Activated CD4-positive, alpha-beta T cell treated with anti-CD3 and anti-CD28 coated beads for 24 hours (primary cell): ENCODE measurements at places on chromosomes 4 and X.
A peak's percentile ranks its signal among the peaks of the same experiment; 100 is the strongest.

DNA sequence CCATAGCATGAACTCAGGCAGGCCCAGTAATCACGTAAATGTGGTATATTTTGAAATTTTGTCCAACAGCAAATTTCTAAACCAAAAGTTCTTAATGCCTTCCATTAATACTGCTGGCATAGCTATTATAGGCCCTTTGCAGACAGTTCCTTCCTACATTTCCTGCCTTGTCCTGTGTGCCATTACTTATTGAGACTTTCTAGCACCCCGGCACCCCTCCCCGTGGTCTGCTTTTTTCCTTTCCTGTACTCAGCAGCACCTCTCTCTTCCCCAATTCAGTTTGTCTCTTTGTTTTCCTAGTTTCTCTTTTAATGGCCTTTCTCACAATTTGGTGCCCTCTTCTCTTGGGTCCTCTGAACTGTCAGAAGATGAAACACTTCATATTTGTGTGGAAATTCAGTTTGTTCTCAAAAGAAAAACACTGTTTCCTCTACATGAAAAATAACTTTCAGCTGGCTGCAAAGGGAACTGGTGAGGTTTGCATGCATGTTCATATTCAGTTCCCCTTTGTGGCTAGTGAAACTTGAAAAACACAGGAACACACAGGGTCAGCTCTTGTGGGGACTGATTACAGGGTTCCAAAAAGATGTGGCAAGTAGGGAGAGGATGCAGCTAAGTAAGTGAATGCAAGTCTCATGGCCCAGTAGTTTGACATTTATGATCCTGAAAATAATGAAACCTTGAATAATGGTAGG is 17.1 kb downstream of the GPR34 start:
- DNase-seq: no peak

- DNase-seq: no peak
Measured at GRCh38 chrX:38006778-38007177, 425 bp downstream of the SYTL5 start.

DNA sequence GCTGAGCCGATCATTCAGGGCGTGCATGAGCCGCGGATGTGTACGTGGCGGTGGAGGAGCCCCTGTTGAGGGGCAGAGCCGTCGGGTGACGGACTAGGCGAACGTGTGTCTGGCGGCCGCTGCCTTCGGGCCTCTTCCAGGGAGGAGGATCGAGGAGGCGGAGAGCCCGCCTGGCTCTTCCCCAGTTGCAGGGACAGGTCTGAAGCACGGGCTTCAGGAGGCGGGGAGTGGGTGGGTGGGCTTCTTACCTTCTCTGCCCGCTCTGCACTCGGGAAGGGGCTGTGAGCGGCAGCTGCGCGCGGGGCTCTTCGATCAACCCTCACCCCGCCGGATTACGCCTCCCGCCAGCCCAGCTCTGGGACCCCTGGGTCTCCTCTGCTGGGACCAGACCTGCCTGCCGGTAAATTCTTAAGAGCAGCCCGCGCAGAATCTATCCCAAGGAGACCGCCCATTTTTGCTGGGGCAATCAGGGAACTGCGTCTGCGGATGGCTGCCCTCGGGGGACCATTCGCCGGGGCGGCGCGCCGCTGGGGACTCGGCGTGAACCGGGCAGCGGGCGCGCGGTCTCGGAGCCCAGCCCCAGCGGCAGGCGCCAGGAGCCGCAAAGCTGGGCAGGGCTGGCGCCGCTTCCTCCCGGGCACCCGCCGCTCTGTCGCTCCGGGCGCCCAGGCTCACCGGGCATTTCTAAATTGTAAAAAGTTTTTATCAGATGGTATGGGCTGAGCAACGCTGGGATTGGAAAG is 4.9 kb downstream of the PLAC8 start:
- peak; percentile 37 for DNase-seq

GRCh38 chrX:136725441-136726104 is 55.2 kb downstream of the ARHGEF6 start:
- DNase-seq: no peak

DNA sequence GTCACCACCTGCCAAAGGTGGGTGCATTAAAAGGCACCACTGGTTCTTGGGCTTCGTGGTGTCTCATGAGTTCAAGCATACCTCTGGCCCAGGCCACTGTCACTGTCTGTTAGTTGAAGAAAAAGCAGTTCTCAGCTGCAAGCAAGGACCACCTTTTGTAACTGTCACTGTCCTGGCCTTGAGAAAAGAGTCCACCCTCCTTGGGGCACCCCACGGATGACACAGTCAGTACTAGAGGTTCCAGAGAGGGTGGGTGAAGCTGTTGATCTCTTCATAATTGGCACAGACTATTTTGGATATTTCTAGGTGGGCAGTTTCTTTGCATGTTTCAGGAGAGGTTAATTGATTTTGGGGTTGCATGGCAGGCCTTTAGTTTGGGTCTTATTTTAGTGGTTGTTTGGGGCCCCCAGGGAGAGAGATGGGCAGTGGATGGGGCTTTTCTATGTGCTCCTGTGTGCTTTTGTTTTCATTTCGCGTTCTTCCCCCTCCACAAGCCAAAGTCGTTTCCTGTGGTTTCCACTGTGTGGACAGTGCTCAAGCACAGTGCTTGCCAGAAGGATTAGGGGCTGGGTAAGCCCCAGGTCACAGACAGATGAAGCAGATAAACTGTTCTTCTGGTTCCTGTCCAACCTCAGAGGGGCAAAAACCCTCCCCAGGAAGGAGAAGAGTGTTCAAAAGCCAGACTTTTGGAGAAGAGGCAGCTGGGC is 156.2 kb upstream of the PPP1R2C start:
- no peak for DNase-seq

DNA sequence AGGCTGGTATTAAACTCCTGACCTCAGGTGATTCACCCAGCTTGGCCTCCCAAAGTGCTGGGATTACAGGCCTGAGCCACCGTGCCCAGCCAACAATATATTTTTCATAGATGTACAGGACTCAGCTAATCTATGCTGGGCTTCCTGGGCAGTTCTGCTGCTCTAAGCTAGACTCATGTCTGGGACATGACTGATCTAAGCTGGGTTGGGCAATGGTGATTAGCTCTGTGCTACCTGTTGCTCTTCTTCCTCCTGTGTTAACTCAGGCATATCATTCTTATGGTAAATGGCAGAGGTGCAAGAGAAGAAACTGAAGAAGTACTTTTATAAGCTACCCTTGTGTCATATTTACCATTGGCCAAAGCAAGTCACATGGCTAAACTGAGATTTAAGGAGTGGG is 11.4 kb upstream of the SUPT20HL2 start:
- DNase-seq: no peak

DNA sequence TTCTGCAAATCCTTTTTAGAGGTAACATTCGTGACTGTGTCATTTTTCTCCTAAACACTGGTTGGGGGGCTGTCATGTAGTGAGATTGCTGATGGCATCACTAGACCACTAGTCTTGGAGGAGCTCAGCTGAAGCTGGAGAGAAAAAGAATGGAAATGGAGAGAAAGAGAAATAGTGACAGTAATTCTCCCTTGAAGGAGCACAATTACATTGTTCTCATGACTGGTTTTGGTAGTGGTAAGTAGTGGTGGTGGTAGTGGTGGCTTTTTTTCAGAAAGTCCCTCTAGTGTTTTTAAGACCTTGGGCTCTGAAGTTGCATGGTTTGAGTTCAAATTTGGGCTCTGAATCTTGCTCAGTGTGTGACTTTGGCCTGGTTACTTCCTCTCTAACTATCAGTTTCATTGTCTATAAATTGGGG is 99.8 kb downstream of the LARP7 start:
- DNase-seq: no peak

- no peak for DNase-seq
Measured at GRCh38 chrX:12548746-12549145, 242.5 kb upstream of the PRPS2 start.

DNA sequence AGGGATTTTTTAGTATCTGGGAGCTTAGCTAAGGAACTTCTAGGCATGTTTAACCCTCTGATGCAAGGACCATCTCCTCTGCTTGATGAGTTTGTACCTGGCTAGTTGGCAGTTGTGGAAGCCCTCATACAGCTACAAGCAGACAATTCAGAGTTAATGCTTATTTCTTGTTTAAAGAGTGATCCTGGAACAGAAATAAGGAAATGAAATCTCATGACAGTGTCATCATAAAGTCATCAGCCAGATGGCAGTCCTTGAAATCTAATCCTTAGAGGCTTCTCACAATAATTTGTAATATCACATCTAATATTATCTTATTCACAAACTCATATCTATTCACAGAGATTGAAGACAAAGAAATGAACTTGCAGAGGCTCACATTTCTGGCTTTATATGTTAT is 581.6 kb upstream of the FTHL17 start:
- DNase-seq: no peak

GRCh38 chrX:72569786-72570185 is 2.9 kb downstream of the HDAC8 start:
- no peak for DNase-seq

- DNase-seq: no peak
Measured at GRCh38 chr4:123517176-123517575, 120.6 kb downstream of the SPRY1 start.

- DNase-seq: no peak
Measured at GRCh38 chrX:150037041-150037440, 98.8 kb upstream of the EOLA2 start.

DNA sequence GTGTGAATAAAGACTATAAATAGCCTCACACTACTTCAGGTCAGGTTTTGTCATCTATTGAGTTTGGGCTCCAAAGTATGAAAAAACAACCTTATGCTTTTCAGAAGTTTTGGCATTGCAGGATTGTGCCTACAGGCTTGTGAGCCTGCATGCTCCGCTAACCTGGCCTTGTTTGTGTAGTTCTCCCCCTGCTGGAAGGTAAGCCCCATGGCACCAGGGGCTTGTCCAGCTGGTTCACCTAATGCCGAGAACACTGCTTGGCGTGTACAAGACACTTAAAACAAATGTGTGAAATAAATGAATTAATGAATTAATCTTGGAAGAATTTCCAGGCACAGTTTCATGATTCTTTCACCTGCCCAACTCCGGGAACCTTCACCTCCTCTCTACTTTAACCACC is 1.8 kb upstream of the HSD17B10 start:
- DNase-seq: peak; percentile 47

GRCh38 chr4:4672402-4672801 is 130.6 kb upstream of the STX18 start:
- no peak for DNase-seq

DNA sequence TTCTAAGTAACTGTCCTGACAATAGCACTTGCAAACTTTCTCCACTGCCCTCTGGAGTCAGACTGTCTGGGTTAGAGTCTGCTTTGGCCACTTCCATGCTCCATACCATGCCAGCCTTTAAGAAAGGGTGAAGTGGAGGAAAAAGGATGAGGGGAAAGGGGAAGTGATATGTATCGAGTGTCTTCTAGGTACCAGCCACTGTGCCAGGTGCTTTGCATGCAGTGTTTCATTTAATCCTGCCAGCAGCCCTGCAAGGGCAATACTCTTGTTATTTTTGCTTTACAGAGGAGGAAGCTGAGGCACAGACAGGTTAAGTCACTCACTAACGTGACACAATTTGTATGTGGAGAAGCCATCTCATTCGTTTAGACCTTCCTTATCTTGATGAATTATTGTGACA is 55.6 kb downstream of the RTL9 start:
- DNase-seq: no peak

DNA sequence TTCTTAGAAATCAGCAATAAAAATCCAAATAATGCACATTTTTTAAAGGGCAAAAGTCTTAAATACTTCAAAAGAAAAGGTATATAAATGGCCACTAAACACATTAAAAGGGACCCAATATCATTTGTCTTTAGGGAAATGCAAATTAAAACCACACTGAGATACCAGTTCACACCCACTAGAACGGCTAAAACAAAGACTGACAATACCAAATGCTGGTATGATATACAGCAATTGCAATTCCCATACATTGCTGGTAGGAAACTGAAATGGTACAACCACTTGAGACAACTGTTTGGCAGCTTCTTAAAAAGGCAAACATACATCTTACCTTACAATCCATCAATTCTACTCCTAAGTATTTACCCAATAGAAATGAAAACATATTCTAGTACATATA is 33.7 kb downstream of the CAMK2D start:
- no peak for DNase-seq

- no peak for DNase-seq
Measured at GRCh38 chr4:70703619-70704214, 15.4 kb downstream of the UTP3 start.

DNA sequence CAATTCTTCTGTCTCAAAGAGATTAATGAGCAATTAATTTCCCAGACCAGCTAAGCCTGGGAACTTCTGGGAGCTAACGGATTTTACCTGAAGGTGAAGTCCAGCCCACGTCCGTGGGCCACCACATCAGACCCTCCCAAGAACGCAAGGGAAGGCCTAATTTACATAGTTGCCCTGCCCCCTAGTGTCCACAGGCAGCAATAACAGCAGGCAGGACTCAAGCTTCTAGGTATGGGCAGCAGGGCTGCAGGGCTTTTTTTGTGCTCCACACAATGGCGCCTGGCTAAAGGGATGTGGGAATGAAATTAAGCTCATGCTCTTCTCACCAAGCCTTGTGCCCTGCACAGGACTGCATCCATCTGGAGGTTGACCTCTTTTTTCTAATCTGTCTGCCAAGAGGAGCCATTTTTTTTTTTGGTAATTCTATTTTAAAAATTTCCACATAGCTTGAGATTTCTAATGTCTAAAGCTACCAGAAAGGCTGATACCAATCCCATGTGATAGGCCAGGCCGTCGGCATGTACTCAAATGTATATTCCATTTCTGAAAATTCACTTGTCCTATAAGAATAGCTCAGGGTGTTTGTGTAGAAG is 111.9 kb upstream of the TMEM164 start:
- peak; percentile 41 for DNase-seq

DNA sequence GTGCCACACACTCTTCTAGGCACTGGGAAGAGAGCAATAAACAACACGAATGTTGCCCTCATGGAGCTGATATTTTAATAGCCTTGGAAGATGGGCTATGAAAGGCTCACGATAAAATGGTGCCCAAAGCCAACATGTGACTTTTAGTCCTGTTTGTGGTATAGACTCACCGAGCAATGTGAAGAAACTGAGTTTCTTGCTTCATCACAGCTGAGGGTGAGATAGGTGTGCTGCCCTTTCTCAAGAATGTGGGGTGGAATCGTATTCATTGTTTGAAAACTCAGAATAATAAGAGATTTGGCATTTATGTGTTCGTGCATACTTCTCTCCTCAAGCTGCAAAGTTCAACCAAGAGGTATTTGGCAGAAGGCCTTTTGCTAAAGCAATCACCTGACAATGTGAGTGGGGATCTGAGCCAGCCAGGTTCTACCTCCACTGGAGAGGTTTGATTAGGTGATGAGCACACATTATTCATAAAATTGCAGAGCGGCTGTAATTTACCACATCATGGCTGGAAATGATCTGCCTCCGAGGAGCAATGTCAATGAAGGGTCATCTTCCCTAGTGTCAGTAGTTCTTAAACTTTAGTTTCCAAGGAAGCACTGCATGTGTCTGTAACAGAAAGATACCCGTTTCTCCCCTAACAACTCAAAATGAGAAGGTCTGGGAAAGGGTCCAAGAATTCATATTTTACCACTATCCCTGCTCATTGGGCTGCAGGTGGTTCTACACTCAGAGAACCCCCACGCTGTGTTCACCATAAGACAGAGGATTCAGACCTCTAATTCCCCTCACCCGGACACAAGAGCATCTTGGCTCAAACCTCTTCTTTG is 41.9 kb upstream of the CBR4 start:
- DNase-seq: no peak

- DNase-seq: no peak
Measured at GRCh38 chrX:39043838-39044550, 242.7 kb downstream of the MID1IP1 start.
